Substantia nigra (tissue), 51 donors: ENCODE measurements at places on chromosomes 3 and 15.

DNA sequence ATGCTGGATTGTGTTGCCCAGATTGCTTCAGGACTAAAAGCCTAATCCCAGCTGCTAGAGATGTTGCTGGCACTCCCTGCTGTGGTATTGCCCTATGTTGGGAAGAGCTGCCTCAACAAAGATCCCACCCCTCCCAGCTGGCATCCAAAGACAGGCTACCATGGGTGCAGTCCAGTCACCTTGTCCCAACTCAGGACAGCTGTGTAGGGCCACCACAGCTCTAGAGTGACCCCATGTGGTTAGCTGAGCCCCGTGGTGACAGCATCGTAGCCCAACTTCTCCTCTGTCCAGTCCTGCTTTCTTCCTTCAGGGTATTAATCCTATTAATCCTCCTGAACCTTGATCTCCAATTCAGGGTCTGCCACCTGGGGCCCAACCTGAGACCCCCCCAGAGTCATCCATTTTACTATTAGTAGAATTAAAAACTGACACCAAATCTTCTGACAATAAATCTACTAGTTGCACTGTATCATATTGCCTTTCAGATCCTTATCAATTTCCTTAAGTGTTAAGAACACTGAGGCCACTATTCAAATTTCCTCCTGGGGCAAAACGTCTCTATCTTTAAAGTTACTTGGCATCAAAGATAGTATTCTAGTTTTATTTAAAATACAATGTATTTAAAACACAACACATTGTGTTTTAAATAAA is 83.5 kb downstream of the AQP9 start:
- DNase-seq: peak; percentile 8

DNA sequence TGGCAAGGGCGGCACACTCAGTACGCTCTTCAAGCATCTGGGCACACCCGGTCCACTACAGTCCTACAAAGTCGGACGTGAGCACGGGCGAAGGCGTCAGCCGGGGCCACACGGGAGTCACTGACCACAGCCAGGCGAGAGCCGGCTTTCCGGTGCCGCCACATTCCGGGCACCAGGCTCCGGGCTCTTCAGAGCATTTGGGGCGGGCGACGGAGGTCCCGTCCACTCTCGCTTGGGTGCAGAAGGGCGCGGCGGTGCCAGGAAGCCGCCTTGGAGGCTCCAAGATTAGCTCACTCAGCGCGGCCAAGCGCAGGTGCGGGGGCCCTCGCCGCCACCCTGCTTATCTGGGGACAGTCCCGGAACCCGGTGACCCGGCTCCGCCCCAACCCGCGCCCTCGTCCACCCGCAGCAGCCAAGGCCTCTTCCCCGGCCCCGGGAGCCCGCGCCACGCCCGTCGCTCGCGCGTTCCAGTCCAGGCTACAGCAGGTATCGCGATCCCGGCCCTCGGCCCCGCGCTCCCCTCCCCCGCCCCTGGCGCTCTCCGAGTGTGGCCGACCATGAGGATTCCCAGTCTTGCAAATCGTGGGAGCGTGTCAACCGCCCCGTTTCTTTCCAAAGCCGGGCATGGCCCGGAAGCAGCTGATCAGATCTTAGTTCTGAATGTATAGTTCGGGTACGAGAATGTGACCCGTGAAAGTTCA is at the start of gene ADPRH:
Gene ADPRH, plus strand, starts transcription at position 127 of the 701 bp plus-strand sequence. CDS start 2,678 bp downstream, outside the sequence.
- DNase-seq: no peak

DNA sequence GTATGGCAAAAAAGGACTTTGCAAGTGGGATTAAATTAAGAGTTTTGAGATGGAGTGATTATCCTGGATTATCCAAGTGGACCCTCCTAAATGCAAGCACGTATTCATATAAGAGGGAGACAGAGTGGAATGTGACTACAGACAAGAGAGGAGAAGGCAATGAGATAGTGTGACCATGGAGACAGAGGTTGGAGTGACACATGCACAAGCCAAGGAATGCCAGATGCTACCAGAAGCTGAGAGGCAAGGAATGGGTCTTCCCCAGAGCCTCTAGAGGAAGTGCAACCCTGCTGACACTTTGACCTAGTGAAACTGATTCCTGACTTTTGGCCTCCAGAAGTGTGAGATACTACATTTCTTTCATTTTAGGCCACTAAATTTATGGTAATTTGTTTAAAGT is 117.2 kb downstream of the UACA start:
- no peak for DNase-seq

DNA sequence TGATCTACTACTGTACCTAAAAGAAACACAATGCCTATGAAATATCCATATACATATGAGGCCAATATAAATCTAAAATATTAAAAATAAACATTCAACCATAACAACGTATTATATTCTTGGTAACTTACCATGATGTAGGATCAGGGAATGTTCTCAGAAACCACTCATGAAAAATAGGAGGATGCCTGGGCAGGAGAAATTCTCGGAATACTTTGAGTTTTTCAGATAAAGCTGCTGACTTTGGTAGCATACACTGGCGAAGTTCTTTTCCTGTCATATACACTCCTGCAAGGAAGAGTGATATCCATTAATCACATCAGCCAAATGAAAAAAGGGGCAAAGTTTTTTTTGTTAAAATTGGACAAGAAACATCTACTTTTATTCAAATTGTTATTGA is 11.3 kb upstream of the XRN1 start:
- no peak for DNase-seq

- DNase-seq: no peak
Observed at GRCh38 chr3:13208706-13209633, 135.7 kb upstream of the IQSEC1 start.

DNA sequence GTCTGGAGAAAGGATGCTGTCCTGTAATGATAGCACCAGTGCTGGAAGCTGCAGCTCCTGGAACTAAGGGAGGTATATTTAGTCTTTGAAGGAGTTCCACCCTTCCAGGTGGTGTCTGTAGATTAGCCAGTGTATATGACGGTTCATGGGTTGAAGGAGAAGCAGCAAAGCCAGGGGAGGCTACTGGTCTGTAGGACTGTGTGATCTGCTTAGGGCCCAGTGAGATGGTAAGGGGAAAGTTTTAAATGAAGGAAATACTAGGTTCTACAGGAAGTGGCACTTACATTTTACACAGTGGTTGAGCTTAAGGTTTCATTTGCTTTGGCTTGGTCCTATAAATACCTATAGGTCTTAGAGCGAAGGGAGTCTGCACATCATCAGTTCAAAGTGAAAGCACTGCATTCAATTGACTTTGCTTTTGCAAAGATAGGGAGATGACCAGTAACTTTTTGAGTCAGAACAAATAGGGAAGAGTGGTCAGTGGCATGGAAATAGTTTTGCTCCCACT is 5.6 kb downstream of the SLC25A38 start:
- no peak for DNase-seq

- no peak for DNase-seq
Observed at GRCh38 chr3:47940232-47940631, 76.0 kb downstream of the MAP4 start.

- DNase-seq: peak; percentile 50
Observed at GRCh38 chr15:75694241-75695182, 18.1 kb downstream of the CSPG4 start.

GRCh38 chr3:194960446-194961032 is 274.9 kb downstream of the FAM43A start:
- DNase-seq: no peak

DNA sequence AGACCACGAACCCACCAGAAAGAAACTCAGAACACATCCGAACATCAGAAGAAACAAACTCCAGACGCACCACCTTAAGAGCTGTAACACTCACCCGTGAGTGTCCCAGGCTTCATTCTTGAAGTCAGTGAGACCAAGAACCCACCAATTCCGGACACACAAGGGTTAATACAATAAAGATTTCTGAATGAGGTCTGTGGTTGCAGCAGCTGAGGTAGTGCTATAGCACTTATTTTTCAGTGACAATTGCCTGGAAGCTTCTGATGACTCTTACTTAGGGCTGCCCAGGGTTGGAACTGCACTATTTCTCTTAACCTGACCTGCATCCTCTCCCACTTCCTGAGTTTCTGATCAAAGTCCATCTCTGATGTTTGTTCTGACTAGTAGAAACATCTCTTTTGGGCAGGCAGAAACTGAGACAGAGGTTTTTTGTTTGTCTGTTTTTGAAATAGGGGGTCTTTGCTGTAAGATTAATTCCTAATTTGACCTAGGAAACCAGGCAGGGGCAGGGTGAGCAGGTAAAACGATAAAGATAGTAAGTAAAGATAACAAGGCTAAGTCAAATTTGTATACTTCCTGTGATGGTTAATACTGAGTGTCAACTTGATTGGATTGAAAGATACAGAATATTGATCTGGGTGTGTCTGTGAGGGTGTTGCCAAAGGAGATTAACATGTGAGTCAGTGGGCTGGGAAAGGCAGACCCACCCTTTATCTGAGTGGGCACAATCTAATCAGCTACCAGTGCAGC is 169.1 kb downstream of the GAP43 start:
- DNase-seq: no peak

- DNase-seq: no peak
Observed at GRCh38 chr3:140441006-140441405, 236.9 kb upstream of the TRIM42 start.

DNA sequence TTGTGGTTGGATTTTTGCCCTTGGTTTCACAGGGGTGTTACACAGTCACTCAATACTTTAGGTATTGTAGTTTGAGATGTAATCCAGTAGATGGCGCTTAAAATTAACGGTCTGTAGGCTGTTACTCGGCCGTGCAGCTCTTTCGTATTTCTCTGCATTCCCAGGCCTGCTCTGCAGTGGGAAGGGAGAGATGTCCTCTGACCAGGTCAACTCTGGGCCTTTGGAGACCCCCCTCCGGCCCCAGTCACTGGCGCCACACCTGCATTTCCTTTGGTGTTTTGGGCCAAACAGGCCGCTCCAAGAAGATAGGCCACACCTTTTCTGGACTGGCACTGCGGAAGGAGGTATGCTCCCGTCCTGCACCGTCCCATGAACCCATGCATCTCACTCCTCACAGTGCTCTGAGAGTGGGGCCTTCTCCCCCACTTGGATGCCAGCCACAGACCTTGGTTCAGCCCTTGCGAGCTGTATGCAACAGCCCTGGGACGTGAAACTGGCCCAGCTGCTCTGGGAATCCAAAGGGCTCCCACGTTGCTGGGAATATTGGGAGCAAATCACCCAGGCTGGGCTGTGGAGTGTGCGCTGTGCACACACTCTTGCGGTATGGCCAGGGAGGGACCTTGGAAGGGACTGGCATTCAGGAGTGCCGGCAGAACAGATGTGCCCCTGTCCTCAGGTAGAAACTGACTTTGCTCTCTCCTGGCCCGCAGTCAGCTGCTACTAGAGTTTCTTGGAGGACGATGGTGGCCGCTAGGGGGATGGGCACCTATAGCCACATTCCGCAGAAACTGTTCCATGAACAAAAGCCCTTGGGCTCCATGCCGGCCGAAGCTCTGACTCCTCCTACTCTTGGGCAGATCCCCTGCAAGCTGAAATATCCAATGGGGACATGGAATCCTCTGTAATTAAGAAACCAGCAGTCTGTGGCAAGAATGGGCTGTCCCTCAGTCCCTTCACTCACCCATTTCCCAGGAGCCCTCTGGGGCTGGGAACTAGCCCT is 410.5 kb upstream of the CADM2 start:
- DNase-seq: peak; percentile 28
